Activated effector memory CD4-positive, alpha-beta T cell treated with anti-CD3 and anti-CD28 coated beads, Interleukin-2, amount 50 U/mL, for 16 hours (primary cell): ENCODE measurements at places on chromosomes 2 and 18.

DNA sequence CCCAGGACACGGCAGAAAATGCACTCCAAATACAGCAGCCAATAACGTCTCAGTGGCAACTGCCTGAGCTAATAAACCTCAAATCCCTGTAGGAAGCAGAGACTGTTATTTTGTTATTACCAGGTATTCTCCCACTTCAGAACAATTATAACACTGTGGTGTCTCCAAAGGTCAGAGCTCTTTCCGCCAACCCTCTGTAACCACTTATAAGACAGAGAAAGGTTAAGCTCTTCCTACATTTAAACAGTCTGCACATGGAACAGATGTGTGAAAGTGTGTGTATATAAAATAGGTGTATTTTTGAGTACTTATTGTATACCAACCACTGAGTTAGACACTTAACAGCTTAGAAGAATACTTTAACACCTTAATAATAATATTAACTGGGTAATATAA, 64.1 kb downstream of the FBXO15 start:
- DNase-seq, result no peak

GRCh38 chr2:40450066-40450795, 1.7 kb downstream of the SLC8A1 start:
- no peak for DNase-seq

GRCh38 chr2:106020032-106020431, 174.1 kb downstream of the UXS1 start:
- no peak for DNase-seq

DNA sequence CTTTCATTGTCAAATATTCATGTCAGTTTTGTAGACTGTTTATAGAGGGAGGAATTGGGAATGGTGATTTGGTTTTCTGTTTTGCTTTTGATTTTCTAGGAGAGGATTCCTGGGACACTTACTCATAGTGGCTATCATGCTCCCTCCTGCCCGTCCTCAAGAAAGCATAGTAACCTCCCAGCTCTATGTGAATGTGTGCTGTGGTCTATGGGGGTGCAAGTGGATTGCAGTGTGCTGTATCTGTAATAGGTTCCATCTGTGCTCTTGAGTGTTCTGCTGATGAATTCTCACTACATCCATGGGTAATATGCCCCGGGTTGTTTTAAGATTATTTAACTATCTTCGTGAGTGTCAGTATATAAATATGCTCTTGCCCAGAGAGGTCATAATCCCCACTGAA, 811.3 kb downstream of the CNTNAP5 start:
- no peak for DNase-seq

DNA sequence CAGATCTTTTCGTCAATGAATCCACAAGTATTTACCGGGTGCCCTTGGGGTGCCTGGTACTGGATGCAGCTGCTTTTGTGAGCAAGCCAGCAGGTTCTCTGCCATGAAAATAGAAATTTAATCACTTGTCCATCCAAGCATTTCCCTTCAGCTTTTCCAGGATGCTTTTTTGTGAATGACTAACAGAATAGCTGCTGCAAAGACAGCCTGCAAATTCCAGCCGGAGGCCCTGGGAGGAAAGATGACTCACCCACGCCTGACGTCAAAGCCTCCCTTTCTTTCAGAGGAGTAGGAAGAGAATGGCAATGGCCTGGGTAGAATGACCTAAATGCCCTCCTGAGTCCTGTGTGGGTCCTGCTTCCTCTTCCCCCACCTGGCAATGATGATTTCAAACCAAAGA, 111.9 kb downstream of the AP1S3 start:
- DNase-seq, result no peak

- no peak for DNase-seq
These were observed 189.2 kb downstream of the NCK2 start for GRCh38 chr2:105933906-105934305.

DNA sequence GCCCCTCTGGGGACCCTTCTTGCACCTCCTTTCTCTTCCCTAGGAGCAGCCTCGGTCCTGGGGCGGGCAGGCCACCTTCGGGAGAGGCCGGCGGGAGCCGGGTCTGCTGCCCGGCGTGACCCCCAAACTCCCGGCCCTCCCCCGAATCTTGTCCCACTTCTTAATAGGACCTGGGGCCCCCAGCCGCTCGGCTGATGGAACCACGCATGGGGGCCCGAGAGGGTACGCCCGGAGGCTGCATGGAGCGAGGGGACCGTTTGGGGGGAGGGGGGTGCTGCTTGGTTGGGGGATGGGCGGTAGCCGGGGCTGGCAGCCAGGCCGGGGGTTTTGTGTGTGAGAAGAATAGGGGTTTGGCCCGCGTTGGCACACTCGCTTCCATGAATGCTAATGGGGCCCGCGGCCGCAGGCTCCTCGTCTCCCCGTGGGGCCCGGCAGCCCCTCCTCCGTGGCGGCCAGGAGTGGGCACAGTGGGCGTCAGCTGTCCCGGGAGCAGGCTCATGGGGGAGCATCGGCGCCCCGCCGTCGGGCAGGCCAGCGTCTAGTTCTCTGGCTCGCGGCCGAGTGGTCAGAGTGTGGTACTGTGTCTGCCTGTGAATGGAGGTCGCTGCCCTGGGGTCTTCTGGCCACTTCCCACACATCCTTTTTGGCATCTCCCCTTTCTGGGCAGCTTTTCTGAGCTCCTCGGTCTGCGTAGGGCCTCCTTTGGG, 1.0 kb downstream of the GAREM2 start:
- peak; percentile 58 for DNase-seq

DNA sequence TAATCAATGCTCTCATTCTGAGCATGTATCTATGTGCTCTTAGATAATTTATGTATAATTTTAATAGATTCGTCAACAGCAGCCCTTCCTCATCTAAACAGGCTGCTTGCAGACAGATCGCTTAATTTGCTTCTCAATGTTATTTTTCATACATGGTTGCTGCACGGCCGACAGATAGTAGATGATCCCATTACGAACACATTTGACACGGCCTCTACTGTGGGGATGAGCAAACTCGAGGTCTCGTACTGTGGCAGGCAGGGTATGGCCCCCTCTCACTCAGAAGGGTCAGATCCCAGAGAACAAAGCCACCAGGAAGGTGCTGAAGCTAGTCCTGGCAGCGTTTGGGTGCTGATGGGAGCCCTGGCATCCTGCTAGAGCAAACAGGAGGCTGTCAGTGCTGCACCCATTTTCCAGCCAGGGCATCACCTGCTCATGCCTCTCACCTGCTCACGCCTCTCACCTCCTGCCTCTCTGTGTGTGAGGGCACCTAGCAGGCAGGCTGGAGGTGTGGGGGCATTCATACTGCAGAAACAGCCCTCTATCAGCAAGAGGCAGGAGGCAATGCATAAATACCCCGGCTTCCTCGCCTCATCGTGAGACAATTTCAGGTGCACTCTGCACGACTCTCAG, 80.0 kb downstream of the KLHL29 start:
- DNase-seq, result no peak

- DNase-seq, result peak; percentile 69
These were observed at the start of gene FNDC4 for GRCh38 chr2:27494944-27495554. Gene FNDC4, minus strand, starts transcription at chr2:27495200. Its CDS starts 521 bp downstream, at chr2:27494679.

DNA sequence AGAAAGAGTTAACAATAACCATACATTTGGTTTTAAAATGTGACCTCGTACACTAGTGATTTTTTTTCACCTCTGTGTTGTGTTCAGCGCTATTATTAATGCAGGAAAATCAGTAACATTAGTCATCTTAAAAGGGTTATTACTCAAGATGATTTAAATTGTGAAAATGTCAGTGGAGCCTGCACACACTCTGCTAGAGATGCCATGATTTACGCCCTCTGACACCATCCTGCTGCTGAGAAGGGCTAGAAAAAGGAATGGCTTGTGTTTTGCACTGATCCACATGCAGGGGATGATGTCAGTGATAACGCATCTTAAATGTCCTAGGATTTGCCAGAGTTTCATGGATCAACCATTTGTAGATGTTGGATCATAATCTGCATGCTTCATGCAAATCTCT, 121.3 kb upstream of the BOD1L2 start:
- DNase-seq, result no peak

GRCh38 chr2:96537066-96537733, 648 bp downstream of the ARID5A start:
- peak; percentile 95 for DNase-seq

DNA sequence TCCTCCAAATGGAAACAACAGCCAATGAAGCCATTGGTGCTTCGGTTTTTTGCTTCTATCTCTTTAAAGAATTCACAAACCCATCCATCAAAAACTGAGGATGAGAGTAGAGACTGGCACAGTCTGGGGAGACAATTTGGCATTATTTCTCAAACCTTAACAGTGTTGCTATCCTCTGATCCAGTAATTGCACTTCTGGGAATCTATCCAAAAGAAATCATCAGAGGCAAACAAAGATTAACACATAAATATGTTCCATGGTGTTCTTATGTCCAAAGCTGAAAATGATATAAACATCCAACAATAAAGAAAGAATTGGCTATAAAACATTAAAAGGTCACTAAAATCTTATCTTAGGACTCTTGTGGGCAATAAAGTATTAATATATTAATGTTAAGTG, 35.1 kb downstream of the REEP1 start:
- no peak for DNase-seq

GRCh38 chr2:66885775-66886383, 451.0 kb downstream of the MEIS1 start:
- DNase-seq, result no peak

DNA sequence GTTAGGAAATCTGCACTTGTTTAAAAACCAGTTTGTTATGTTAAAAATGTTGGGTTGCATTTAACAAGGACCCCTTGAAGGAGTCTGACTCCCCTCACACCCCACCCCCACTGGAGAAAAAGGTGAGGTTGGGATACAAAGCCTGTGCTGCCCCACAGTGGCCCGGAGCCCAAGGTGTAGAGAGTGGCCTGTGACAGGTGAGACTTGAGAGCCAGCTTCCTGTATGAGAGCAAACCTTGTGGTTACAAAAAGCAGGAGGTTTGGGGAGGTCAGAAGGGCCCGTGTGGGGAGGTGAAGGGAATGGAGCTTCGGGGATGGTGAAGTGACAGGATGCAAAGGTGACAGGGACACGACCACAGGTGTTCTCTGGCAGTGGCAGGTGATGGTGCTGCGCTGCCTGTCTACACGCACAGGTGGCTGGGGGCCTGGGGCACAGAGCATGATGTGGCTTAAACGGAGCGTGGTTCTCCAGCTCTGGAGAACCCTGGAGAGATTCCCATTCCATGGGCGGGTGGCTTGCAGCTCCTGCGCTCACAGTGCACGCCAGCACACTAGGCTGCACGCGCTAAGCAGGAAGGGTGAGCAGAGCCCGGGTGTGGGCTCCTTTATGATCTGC, 29.0 kb downstream of the IMPA2 start:
- peak; percentile 31 for DNase-seq

GRCh38 chr18:44673256-44673880, 7.3 kb upstream of the SETBP1 start:
- DNase-seq, result no peak

- no peak for DNase-seq
These were observed 7.9 kb upstream of the KCNF1 start for GRCh38 chr2:10903861-10904210.

GRCh38 chr2:73131807-73132206, 19.1 kb upstream of the RAB11FIP5 start:
- DNase-seq, result no peak

- no peak for DNase-seq
These were observed 2.7 kb downstream of the KCTD18 start for GRCh38 chr2:200507179-200507578.

DNA sequence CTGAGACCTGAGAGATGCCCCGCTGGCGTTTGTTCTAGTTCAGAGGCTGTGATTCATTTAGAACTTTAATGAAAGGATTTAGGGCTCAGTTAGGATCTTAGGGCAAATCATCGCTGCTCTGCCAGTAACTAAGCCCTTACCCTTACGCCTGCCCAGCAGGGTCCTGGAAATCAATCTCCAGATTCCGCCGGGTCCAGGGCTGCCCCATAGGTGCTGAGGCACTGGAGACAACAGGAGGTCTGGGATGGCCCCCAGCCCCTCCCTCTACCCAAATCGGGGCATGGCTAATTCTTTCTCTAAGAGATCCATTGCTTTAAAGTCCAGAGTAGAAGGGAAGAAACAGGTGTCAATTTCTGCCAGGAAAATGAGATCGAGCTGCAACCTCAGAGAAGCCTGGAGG, 83.1 kb downstream of the SDC1 start:
- DNase-seq, result no peak

DNA sequence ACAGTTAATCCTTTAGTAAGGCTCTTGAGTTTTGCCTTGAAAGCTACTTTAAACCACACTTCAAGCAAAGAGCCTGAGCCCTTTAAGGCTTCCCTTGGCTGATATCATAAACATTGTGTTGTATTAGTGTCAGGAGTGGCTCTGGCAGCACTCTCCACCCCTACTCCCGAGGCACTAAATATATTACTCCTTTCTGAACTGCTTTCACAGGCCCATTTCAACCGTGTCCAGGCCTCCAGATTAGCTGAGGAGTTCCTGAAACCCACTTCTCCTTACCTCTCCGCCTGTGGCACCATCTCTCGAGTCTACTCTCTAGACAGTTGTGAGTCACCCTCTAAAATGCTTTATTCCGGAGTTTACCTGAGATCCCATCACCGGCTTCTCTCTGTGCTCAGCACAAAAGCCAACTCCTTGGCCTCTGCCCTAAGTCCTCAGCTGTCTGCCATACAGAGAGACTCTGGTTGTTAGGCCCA, 14.4 kb upstream of the STON1 start:
- DNase-seq, result no peak

- no peak for DNase-seq
These were observed 59.9 kb downstream of the KIF1A start for GRCh38 chr2:240760121-240760520.

GRCh38 chr18:8627540-8627939, 18.3 kb downstream of the RAB12 start:
- no peak for DNase-seq

GRCh38 chr2:133143645-133144044, 424.6 kb downstream of the NCKAP5 start:
- no peak for DNase-seq

DNA sequence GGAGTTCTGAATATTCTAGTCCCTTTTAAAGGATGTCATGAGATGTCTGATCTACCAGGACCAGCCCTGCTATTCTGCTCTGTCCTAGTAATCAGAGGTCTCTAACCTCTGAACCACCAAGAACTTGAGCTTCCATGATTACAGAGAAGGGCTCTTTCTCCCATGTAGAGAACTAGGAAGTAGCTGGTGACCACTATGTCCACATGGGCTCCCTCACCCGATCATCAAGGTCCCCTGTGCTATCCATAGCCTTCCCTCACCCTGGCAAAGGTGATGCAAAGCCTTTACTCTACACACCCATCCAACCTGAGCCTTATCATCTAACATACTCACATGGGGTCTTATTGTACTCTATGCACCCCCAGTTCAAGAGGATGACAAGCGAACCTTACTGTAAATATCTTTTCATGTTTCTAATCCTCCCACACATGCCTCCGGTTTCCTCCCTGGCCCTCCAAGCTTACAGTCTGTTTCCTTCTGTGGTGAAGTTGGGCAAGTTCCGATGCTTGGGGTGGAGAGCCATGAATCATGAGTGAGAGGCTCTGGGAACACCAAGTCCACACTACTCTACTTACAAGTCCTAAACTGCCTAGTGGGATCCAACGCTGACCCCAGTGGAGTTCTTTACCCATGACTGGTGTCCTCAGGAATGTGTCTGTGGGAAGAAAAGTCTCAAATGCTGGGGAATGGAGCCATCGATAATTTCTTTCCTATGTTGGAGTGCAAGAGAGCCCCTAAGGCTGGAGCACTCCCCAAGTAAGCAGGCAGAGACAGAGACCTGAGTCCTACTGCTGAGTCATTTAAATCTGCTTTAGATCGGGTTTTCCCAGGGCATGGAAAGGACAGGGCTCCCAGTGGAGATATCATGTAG, 73.3 kb upstream of the KLF7 start:
- DNase-seq, result no peak

GRCh38 chr18:13800505-13801259, 23.3 kb upstream of the MC5R start:
- peak; percentile 76 for DNase-seq

- no peak for DNase-seq
These were observed 121.2 kb downstream of the CACNB4 start for GRCh38 chr2:151977631-151978030.

GRCh38 chr2:160901613-160902012, 258.6 kb upstream of the TANK start:
- no peak for DNase-seq
